ENCODE measurements at places on chromosomes 11 and 22.
A peak's percentile ranks its signal among the peaks of the same experiment; 100 is the strongest.

DNA sequence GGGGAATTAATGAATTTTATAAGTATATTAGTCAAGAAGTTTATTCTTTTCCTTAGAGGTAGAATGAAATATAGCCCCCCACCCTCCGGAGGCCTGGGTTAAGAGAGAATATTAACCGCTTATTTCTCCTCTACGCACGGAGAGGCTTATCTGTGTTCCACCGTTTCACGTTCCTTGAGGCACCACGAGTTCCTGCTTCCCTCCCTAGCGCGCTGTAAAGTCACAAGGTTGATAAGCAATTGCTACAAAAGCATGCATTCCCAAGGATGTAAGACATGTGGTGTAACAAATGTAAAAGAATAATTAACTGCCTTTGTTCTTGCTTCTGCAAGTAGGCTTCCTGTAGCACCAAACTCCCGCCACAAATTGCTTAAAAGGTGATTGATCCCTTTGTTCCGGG lies 1.5 kb upstream of the ANKRD42 start:
- no peak for DNase-seq

DNA sequence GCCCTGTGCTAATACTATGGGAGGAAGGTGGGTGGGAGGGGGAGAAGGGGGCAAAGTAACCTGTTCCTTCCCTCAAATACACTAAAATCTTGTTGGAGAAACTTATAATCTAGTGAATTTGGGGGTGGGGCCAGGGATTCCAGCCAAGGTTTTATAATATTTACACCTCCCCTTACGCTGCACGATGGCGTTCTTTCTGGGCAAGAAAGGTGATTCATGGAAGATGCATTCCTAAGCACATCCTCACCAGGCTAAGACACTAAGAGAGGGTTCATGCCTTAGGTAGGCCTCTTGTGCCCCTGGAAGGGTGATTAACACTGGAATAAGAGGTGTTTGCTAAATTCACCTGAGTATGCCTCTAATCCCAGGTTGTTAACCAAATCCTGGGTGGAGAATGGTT lies 82.6 kb downstream of the BARX2 start:
- DNase-seq, result no peak

- DNase-seq, result no peak
Measured at GRCh38 chr11:72375241-72375960, 58.9 kb downstream of the CLPB start.

DNA sequence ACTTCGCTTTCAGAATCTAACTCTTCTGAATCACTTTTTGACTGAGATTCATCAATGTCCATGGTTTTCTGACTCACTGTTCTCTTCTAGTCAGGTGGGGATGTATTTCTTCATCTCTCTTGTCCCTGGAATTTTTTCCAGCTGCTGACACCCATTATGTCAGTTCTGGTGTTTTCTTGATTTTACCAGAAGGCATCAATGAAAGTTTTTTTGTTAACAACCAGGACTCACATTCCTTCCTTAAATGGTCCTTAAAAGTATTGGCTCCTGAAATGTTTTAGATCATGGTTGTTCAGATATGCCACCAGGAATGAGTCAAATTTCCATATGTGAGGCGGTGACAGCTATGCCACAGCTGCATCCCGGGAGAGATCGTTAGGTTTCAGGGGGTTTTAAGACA lies 12.9 kb downstream of the MICAL2 start:
- no peak for DNase-seq

DNA sequence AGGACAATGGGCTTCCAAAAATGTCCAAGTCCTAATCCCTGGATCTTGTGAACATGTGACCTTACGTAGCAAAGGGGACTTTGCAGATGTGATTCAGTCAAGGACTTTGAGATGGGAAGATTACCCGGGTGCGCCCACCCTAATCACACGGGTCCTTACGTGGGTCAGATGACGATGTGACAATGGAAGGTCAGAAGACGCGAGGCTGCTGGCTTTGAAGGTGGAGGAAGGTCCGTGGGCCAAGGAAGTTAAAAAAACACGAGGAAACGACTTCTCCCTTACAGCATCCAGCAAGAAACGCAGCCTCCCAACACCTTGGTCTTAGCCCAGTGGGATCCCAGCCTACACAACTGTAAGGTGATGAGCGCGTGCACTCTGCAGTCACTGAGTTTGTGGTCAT lies 860.1 kb downstream of the TBC1D22A start:
- DNase-seq, result no peak

DNA sequence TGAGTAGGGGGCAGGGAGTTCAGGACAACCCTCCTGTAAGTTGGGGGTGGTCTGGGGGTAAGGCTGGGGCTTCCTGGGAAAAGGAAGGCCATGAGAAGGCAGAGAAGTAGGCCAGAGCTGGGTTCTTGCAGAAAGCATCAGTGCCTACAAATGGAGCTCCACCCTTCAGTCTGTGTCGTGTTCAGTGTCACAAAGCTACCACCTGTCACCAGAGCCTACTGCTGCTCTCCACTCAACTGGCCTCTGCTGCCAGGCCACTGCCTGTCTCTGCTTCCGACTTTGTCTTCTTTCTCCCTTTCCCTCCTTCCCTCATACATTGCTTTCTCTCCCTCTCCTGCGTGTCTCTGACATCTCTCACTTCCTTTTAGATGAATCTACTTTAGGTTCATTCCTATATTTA lies 3.4 kb upstream of the WBP2NL start:
- no peak for DNase-seq

GRCh38 chr22:30206944-30207343 lies 39.6 kb downstream of the LIF start:
- no peak for DNase-seq

- no peak for DNase-seq
Measured at GRCh38 chr11:78465169-78465942, 47.7 kb upstream of the GAB2 start.

DNA sequence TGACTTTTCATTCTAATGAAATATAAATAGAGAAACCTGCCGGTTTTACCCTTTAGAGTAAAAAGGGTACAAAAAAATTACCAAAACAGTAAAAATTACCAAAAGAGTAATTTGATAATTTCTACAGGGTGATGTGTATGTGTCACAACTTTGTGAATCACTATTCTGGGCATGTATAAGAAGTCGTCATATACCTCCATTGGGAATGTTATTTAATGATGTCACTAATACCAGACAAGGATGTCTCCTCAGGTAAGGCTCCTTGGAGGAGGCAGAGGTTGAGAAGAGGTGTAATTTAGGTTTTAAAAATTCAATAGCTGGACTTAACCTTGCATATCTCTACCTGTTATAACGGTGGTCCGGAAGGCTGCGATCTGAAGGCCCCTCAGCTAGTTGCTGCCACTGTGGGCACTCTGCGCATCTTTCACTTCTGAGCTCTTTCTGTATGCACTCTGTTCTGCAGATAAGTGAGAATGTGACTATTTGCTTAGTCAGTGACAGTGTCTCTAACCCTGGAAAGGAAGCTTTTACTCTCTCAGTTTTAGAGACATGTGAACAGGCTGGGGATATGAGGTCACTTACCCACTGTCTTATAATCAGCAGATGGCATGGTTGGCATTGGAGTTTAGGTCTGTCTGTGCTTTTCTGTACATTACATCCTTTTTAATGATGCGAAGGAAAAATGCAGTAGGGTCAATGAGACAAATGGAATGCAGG lies 987 bp upstream of the NCR3LG1 start:
- DNase-seq, result no peak

- DNase-seq, result no peak
Measured at GRCh38 chr11:75276686-75277085, 36.1 kb downstream of the TPBGL start.

GRCh38 chr22:49966774-49967705 lies 6.5 kb downstream of the PIM3 start:
- DNase-seq, result no peak

DNA sequence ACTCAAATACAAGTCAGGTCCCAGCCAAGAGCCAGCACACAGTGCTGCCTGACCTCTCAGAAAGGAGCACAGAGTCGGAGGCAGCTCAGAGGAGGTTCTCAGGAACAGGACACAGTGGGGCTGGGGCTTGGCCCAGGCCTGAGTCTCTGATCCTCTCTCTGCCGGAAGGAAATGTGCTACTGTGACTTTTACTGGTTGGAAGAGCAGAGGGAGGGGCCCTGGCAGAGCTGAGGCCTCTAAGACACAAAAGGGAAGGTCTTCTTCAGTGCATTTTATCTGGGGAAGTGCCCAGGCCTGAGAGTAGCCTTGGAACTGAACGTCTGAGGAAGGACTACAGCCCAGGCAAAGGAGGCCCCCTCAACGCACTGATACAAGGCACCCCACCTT lies 16.2 kb upstream of the CASTOR1 start:
- no peak for DNase-seq

GRCh38 chr22:46609175-46609690 lies 11.0 kb upstream of the GRAMD4 start:
- DNase-seq, result no peak

DNA sequence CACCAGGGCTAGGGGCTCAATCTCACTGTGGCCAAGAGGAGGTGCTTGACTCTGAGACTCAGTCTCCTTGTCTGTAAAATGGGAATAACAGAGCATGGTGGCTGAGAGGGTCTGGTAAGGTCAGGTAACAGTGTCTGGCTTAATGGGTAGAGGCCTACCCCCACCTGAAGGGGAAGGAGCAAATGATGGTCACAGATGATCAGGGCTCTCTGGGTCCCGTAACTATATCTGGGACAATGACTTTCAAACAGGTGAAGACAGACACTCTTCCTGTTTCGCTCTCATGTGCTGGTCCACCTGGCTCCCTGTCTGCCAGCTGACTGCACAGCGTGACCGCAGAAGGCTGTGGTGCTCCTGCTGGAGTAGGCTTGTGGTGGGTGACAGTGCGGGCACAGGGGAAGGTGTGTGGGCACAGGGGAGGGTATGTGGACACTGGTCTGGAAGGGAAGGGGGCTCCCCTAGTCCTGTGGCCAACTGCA lies 4.0 kb downstream of the A4GALT start:
- no peak for DNase-seq

GRCh38 chr11:94328587-94329080 lies 24.3 kb downstream of the IZUMO1R start:
- no peak for DNase-seq

GRCh38 chr22:44191036-44191454 lies 10.3 kb downstream of the PARVG start:
- DNase-seq, result peak; percentile 29

GRCh38 chr11:2261436-2262230 lies 8.8 kb downstream of the ASCL2 start:
- DNase-seq, result no peak

GRCh38 chr11:121318848-121319834 lies 26.6 kb downstream of the SC5D start:
- no peak for DNase-seq

- DNase-seq, result peak; percentile 11
Measured at GRCh38 chr22:18075720-18076497, 1.9 kb upstream of the PEX26 start.

DNA sequence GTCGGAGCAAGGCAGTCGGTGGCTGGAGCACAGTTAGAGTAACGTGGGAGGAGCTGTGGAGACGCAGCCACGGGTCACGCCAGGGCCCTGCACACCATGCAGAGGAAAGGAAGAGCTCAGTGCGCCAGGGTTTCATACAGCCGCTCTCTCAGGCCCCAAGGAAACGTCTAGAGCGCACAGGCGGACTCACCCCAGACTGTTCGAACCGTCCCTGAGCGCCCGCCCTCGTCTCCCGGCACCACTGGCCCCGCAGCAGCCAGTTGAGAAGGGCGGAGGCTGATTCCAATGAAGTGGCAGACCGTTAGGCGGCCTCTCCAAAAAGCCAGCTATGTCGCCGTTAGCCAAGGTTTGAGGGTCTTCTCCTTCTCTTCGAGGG lies 483 bp upstream of the HYLS1 start:
- DNase-seq, result peak; percentile 22

DNA sequence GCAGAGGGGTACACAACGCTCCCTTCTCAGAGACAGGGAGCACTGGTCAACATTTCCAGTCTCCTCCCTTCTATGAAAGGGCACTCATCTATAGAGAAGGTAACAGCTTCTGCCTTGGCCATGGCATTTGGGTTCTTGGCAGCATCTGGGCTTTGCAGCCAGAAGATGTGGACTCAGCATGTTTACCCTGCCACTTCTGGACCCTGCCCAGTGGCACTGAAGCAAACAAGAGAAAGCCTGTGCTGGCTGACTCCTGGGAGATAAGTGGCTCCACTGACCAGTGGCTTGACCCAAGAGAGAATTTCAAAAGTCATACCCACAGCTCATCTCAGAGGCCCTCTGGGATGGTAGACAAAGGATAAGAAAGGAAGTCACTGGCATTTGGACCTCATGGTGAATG lies 8.0 kb downstream of the CSNK2A3 start:
- no peak for DNase-seq

GRCh38 chr11:30487200-30487898 lies 98.8 kb downstream of the MPPED2 start:
- DNase-seq, result no peak

GRCh38 chr11:125398994-125399640 lies 96.9 kb downstream of the FEZ1 start:
- DNase-seq, result no peak

GRCh38 chr11:125873881-125874555 lies 13.4 kb upstream of the HYLS1 start:
- no peak for DNase-seq

DNA sequence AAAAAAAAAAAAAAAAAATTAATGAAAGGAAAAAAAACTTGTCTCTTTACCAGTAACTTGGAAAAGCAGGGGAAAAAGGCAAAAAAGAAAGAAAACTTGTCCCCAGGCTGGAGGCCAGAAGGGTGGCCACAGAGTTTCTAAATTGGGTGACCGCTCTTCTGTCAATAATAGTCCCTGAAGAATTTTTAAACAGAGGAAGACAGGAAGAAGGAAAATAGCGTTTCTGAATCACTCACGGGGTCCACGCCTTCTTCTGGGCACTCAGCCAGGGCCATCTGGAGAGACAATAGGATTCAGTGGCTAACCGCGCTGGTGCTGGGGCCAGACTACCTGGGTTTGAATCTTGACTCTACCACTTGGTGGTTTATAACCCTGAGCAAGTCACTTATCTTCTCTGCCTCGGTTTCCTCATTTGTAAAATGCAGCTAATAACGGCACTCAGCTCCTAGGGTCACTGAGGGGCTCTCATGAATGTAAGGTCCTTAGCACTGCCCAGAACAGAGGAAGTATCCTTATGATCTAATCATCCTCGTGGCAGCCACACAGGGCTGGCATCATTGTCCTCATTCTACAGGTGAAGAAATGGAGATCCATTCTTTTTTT lies 7.0 kb downstream of the C11orf86 start:
- DNase-seq, result no peak

- DNase-seq, result no peak
Measured at GRCh38 chr22:22913989-22914388, 26.4 kb downstream of the IGLL5 start.

All from activated CD4-positive, alpha-beta T cell treated with anti-CD3 and anti-CD28 coated beads, Interleukin-2, amount 50 U/mL, for 4 hours (primary cell).